Dermis blood vessel endothelial cell (primary cell): ENCODE measurements at places on chromosomes 13 and 19. TPM values are rescaled to one million over a fixed set of nuclear protein-coding genes. Genes with fewer than 3 reads are reported as not detected.

CYP4F8 gene
- not detected in 2 replicates for total RNA-seq

TGFBR3L gene
- 0.19 TPM in 1 of 2 replicates, not detected in the other for total RNA-seq

KLC3 gene
- 0.17 and 0.60 TPM in 2 replicates for total RNA-seq

DNA sequence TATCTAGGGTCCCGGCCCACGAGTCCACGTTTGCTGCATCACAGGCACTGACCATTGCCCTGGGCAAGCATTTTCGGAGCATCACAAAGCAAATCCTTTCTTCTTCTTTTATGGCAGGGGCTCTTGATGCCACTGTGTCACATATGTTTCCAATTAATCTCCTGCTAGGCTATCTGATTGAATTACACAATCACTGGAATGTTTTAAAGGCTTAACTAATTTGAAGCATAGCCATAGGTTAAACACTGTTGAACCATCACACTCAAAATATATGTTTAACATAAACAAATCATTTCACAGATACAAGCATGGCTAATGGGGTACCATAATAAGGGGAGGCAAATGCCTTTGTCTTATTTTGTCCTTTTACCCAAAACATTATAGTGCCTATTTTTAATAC lies 338.3 kb downstream of the POU4F1 start:
- no peak for DNase-seq

DNA sequence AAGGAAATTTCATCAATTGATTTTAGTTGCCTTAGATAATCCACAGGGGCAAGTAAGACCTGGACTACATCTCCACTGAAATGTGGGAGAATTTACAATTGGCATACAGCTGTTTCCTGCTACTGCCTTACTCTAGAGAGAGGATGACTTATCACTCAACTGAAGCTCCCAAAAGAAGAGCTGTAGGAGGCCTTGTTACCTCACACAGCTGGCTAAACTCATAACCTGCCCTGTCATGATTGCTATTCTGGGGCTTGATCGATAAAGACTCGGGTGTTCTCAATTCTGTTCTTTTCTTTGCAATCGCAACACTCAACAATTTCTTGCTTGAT lies 1396.4 kb downstream of the EFNB2 start:
- no peak for DNase-seq

- peak; percentile 7 for DNase-seq
Observed at GRCh38 chr13:66655847-66656454, 574.2 kb downstream of the PCDH9 start.
